ENCODE measurements at places on chromosomes 7 and 10. TPM values are rescaled to one million over a fixed set of nuclear protein-coding genes. Genes with fewer than 3 reads are reported as not detected.

DNA sequence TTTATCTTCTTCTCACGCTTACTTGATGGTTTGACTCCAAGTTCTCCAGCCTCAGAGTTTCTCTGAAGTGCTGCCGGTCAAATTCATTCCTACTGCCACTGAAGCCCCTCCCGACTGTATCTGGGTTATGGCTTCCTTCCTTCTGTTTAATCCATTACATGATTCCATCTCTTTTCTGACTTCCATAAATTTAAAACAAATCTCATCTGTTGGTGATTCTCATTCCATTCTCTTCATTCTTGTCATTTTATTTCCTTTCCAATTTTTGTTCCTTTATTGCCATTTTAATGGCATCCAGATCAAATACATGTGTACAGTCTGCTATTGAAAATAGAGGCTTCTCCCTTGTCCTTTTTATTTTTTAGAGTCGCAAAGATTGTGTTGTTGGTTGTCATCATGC is 25.4 kb upstream of the HIBADH start:
- no peak for DNase-seq

Gene LRRN3
- total RNA-seq = 2.2 TPM

Gene HECW1
- total RNA-seq = 3.3 TPM

- no peak for DNase-seq
Observed at GRCh38 chr10:90784771-90785170, 73.1 kb downstream of the HTR7 start.

Measured in astrocyte (in vitro differentiated cells and primary cell).